ENCODE measurements at places on chromosomes 13 and 19.

GRCh38 chr19:6095760-6096159 lies 14.5 kb downstream of the RFX2 start:
- DNase-seq, result no peak

DNA sequence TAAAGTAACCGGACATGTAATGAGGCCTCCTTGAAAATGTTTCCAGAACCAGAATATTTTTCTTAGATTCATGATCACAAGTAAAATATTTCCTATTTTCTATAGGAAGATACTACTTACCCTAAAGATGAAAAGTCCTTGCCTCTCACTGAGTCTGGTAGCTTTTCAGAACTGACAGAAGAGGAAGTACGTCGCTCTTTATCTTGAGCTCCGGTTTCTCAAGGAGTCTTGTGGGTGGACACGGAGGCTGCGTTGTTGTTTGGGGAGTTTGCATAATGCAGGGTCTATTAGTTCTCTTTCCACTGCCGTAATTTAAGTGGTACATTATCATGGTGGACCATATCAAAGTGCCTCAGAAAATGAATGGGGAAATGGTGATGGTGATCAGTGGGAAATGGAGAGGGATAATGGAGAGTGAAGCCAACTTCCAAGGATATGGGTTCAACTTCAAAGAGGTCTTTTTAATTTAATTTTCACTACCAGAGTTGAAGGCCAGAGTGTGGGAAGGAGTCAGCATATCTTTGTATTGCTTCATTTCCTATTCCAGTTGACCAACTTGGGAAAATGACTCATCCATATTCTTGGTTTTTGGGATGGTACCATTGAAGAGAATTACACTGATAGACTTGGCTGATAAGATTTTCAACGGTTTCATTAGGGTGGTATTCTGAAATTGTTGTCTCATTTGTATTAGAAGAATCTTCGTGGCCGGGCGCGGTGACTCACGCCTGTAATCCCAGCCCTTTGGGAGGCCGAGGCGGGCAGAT lies 23.4 kb downstream of the MBD3L2B start:
- no peak for DNase-seq

DNA sequence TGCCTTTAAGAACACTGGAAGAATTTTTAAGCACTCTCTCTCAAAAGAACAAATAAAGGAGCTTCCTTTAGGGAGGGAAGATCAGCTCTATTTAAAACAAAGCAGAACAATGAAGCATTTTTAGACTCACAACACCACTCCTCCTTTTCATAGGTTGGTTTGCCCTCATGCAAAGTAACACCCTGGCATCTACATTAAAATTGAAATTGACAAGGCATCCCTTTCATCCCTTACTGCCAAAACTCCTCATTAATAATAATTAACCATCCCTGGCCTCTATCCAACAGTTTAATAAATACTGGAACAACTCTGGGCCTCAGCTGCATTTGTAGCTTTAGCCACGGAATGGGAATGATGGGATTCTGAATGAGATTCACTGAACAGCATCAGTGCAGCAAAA lies 929.1 kb downstream of the PCDH9 start:
- no peak for DNase-seq

- DNase-seq, result no peak
Measured at GRCh38 chr13:27988520-27988919, at the start of gene URAD. TSS of gene URAD (minus strand) at chr13:27988693. CDS start at chr13:27988637, 56 bp downstream.

- DNase-seq, result no peak
Measured at GRCh38 chr19:47506459-47506858, 8.4 kb downstream of the NAPA start.

DNA sequence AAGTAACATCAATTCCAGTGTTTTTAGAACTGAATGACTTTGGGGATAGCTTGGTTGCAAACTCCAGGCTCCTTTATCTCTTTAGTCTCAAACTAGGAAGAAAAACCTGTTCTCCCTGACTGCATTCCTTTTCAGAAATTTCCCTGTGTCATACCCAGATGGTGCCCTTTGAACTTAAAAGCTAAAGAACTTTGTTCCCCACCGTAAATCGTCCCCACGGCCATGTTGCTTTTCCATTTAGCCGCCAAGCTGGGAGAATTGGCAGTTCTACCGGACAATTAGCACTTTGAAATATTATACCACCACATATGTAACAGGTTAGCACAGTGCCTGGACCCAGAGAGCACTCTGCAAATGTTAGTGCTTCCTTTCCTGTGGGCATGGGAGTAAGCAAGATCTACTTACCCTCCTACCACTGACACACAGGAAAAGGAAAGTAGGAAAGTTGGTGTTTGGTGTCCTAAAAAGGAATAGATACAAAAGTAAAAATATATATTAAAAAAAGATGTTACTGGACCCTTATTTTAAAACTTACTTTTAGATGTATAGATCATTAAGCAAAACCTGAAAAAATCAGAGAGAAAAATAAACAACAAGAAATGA lies 191.9 kb upstream of the MIR17HG start:
- no peak for DNase-seq

- DNase-seq, result no peak
Measured at GRCh38 chr13:113441661-113442060, 11.6 kb downstream of the ADPRHL1 start.

GRCh38 chr13:101829484-101829883 lies 377.0 kb downstream of the ITGBL1 start:
- no peak for DNase-seq

DNA sequence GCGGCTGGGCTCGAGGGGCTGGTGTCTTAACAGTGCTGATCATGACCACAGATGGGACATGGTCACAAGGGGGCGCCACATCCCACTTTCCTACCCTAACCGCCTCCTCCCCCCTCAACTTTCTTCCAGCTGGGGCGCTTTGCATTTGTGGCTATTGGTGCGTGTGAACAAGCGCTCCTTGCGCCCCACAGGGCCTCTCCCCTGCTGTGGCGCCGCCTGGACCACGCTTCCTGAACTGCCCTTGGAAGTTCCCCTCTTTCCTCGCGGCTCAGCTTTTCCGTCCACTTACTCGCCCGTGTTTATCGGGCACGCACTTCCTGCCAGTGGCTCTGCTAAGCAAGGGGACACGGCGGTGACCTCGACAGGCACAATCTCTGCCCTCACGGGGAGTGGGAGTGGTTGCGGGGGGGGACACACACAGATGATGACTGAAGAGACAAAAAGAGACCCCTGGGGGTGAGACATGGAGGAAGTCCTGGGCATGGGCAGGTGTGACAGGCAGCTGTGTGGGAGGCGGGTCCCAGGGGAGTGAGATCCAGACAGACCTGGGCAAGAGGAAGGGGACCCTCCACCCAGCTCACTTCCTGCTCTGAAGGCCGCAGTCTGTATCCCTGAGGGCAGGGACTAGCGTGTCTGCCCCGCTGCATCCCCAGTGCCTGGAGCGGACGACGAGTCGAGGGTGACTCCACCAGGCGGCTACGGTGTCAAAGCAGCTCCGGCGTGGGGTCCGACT lies 40.3 kb downstream of the ZNF787 start:
- peak; percentile 71 for DNase-seq

GRCh38 chr19:17577457-17578097 lies 22.1 kb downstream of the COLGALT1 start:
- DNase-seq, result no peak

DNA sequence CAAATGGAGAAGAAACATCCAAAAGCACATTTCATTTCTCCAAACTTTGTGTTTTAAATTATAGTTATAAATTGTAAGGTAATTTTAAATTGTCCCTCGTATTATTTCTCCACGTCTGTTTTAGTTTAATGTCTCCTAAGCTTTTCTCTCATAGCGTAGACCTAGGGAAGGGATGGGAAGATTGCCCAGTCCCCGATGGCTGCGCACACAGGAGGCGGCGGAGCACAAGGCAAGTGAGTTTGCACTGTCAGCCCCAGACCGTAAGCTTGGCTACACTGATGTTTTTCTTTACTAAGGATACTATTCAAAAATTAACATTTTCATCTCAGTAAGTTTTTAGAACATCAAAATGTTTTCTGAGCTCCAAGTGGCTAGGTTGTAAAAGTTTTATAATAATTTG lies 72.3 kb downstream of the GPR12 start:
- no peak for DNase-seq

DNA sequence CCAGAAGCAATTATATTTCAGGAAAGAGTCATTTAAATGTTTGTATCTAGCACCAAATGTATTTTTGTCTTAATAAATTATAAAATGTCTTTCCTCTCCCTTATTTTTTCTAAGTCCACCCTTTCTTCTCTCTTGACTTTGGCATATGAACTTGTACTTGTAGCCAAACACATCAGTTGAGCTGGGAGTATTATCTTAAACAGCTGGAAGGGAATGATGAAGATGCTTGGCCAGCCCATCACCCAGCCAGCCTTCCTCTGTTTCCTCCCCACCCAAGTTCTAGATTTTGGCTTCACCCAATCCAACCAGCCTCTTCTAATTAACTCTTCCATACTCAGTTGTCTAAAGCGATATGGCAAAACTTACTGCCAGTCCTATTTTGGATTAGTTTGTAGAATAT lies 272.5 kb downstream of the ENOX1 start:
- no peak for DNase-seq

GRCh38 chr19:16185123-16185767 lies at the start of gene FAM32A:
TSS of gene FAM32A (plus strand) at chr19:16185410. CDS start at chr19:16185443, 33 bp downstream.
- DNase-seq, result peak; percentile 100

DNA sequence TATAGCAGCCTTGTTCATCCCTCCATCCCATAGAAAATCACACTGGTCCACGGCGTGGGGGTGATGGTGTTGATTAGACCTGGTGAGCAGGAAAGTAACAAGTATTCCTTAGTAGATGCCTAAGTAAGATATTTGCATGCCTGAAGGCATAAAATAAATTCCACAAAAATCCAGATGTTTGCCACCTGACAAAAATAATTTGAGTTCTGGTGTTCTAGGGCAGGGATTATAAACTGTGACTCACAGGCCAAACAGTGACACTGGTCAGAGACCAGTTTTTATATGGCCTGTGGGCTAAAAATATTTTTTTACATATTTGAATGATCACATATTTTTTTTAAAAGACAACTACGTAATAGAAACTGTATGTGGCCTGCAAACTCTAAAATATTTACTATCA lies 310.7 kb downstream of the RFC3 start:
- no peak for DNase-seq

DNA sequence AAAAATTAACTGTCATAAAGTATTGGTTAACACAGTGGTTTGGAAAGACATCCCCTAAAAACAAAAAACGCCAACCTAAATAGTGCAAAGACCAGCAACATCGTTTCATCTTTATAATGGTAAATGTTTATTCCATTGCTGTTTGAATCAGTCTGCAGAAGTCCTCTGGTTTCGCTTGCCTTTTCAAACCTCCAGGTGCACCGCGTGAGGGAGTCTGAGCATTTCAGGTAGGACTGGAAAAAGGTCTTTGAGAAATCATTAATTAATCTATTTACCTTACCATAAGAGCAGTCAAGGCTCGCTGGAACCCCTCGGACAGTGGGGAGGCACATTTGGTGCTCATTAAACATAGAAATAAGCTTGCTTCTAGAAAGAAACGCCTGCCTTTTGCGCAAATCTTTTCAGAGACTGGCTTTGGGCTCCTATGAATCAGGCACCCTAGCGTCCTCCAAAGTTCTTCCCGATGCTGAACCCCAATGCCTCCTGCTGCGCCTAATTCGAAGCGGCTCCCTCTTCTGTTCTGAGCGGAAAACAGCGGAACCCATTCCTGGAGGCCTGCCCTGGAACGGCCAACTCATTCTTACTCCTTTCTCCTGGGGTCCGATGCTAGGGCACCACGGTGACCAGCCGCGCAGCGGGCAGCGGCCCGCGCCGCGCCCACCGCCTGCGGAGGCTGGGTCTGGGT lies 951 bp upstream of the MTUS2 start:
- no peak for DNase-seq

- peak; percentile 76 for DNase-seq
Measured at GRCh38 chr13:97257800-97258799, 36.0 kb downstream of the MBNL2 start.

GRCh38 chr19:35545855-35546381 lies 492 bp downstream of the TMEM147 start:
- peak; percentile 87 for DNase-seq

- DNase-seq, result no peak
Measured at GRCh38 chr13:69946511-69946910, 161.1 kb upstream of the ATXN8OS start.

DNA sequence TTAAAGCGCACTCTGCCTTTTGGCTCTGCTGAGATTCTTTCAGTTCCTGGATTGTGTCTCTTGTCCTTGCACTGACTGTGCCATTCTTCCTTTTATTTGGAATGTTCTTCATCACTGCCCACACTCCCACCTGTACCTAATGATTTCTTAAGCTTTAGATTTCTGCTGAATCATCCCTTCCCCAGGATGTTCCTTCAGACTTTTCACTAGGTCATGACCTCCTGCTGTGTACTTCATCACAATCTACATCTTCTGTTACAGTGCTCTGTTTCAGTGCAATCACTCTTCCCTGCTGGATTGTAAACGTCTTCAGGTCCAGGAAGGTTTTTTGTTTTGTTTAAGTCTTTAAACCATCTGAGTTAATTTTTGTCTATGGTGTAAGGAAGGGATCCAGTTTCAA lies 281.0 kb downstream of the ATP8A2 start:
- no peak for DNase-seq

GRCh38 chr19:2239771-2240770 lies 3.4 kb downstream of the SF3A2 start:
- peak; percentile 51 for DNase-seq

GRCh38 chr13:109165417-109165904 lies 536.0 kb downstream of the MYO16 start:
- DNase-seq, result no peak

- DNase-seq, result no peak
Measured at GRCh38 chr13:99990126-99990977, 8.8 kb downstream of the ZIC2 start.

- DNase-seq, result no peak
Measured at GRCh38 chr19:46731584-46731983, 14.3 kb upstream of the FKRP start.

DNA sequence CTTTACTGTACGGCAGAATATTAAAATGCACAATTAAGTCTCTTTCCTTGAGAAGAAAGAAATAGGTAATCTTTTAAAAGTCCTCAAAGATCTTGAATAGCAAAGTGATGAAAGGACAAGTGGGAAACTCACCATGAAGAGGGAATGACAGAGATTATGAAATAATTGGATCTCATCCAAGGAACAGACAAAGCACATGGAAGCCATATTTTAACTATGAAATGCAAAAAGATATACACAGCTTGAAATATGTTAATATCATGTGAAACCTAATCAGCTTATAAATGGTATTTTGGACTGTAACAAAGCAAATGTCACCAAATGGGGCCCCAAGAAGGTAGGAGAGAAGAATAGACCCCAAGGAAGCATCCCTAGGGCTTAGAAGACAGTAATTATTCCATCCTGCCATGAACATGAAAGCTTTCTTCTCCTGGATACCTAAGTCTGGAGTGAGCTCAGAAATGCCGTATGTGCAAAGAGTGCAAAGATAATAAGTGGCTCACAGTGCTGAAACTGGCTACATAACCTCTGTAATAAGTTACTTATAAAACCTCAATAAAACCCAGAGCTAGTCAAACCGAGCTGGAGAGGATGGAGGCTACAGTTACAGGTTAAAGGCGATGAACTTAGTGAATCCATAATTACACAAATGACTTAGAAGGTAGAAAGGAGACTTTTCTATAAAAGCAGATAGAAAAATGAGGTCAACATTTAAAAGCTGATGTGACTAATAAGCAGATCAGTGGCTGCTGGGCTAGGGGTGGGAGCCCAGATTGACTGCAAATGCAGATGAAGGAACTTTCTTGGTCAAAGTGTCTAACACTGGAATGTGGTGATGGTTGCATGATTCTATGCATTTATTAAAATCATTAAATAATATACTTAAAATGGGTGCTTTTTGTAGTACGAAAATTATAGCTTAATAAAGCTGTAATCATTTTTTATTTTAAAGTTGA lies 34.4 kb downstream of the DCLK1 start:
- no peak for DNase-seq
